Stimulated activated CD8-positive, alpha-beta memory T cell treated with anti-CD3 and anti-CD28 coated beads, Interleukin-7, amount 100 ng/mL, for 24 hours (primary cell): ENCODE measurements at places on chromosomes 4 and X.

DNA sequence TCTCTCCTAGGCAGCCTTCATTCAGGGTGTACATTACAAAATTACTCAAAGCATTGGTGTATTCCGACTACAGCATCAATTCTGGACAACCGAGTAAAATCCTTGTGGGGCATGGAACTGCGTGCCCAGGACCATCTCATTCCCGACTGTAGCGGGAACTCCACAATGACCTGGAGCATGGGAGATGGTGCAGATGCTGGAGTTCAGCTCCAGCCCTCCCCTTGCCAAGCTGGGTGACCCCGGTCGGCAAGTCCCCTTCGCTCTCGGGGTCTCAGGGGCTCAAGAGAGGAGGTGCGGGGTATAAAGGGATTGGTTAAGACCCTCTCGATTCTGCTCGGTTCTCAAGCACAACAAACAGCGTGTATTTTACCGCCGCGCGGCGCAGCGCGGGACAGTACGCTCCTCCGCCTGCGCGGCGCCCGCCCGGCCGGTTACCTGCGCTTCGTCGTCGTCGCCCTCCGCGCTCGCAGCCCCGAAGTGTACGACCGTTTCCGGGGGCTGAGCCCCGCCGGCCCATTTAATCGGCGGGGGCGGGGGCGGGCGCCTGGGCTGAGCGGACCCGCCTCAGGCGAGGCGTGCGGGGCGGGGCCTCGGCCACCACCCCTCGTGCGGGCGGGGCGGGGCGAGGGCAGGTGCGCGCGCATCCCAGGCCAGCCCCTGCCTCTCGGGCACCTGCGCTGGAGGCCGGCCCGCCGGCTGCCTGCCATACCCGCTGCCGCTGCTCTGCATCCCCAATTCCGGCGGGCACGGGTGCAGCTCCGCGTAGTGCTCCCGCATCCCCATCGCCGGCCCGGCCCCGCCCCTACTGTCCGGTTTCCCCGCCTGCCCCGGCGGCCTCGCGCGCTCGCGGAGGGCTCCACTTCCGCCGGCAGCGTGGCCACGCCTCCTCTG, at the start of gene G6PD:
TSS of gene G6PD (minus strand) at position 493 of the 891 bp plus-strand sequence. CDS start 691 bp downstream, outside the sequence.
- peak; percentile 43 for DNase-seq

DNA sequence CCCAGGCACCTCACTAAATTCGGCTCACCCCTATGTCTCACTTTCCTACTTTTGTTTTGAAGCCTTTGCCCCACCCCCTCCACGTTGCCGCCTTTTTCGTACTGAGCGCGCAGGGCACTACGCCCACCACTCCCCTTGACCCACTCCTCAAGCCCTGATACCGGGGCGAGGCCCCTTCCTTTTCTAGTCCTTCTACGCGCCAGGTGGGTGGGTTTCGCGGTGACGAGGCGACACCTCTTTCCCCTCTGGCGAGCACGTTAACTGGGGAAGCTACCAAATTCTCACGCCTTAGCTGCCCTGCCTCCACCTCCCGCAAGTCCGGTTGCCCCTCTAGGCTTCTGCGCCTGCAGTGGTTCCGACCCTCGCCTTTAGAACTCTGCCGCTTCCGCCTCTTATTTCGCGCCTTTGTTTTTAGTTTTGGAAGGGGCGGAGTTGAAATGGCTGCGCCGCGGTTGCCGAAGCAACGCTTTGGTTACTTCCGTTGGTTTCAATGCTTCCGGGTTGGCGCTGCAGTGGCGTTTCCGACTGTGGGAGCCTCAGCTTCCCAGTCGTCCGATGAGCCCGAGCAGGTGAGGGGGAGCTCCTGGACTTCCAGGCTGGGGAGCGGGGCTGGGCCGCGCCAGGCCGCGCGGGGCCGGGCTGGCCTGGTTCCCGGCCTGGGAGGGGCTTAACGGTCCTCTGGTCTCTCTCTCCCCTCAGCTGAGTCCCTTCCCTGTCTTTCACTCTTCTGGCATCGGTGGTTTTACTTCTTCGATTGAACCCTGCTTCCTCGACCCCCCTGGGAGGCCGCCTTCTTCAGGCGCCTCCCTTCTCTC, at the start of gene SLC25A14:
TSS of gene SLC25A14 (plus strand) at position 512 of the 815 bp plus-strand sequence. CDS start 360 bp downstream, outside the sequence.
- peak; percentile 35 for DNase-seq

DNA sequence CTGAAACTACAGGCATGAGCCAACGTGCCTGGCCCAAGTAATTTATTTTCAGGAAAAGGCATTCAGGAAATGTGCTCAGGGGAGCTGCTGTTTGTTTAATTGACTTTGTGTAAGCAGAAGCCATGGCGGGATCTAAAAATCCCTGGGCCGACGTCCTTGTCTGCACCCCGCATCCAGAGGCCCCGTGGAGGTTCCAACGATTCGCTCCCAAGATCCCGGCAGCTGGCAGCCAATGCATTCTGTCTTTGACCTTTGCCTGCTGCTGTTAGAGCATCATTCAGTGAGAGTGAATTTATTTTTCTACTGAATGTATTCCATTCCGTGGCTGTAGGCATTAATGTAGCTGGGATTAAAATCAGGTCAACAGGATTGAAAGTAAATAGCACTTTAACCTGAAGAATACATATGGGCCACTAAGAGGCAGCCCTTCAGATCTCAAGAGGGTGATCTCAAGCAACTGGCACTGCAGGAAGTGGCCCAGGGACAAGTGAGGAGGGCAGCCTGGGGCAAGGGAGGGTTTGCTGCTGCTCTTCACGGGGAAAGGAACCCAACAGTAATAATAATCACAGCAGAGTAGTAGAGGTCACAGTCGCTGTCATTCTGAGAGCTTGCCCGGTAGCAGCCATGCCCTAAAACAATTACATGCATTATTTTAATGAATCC, 75.2 kb downstream of the PSAPL1 start:
- no peak for DNase-seq

DNA sequence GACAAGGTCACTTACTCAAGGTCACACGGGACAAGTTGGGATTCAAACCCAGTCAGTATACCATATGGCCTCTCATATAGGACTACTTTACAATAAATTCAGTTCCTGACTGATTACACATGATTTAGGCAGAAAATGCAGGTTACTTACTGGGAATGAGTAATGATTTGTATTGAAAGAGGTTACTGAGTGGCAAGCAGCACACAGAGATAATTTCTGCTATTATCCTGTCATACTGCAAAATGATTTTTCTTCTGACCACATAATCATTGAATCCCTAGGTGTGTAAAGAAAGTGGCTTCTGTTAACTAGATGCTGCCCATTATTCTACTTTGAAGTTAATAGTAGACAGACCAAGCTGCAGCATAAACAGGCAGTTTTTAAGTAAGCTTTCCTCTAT, 8.2 kb downstream of the FREM3 start:
- no peak for DNase-seq

- DNase-seq = no peak
Measured at GRCh38 chr4:176054942-176055341, 10.7 kb upstream of the WDR17 start.

- DNase-seq = no peak
Measured at GRCh38 chr4:101284546-101284945, 62.8 kb downstream of the PPP3CA start.

DNA sequence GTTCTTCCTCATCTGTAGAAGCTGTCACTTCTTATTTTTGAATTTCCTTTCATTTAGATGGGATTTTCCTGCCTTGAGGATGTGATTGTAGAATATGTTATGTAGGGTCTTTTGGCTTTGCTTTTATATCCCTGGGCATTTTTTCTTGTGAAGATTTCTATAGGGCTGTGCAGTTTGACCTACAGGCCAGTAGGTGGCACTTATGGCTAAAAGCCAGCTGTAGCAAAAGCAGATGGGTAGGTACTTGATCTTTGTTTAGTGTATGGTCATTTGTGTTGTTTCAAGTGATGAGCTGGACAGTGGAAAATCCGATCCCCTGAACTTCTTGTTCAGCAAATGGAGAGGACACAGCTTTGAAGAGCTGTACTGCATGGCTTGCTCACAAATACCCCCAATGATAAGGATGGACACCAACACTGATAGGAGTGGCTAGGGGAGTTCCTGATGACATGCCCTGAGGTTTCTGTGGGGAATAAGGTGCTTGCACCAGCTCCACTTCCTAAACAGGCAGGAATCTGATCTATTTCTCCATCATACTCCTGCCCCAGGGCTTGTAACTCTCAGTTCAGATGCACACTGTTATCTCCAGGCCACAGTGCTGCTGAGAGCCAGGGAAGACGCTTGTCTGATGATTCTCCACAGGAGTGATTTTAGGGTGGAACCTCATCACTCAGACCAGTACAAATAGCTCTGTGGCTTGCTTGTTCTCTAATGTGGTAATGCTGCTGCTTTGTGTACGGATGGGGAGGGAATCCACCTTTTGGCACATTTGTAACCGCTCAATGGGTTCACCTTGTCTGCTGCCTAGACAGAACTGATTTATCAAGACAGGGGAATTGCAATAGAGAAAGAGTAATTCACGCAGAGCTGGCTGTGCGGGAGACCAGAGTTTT, 417.1 kb upstream of the MAGEB16 start:
- DNase-seq = no peak

- DNase-seq = no peak
Measured at GRCh38 chrX:65610481-65610880, 57.0 kb upstream of the MSN start.

GRCh38 chr4:60089546-60090273, 1110.4 kb upstream of the ADGRL3 start:
- DNase-seq = no peak

GRCh38 chrX:21691512-21692018, 33.4 kb upstream of the KLHL34 start:
- DNase-seq = no peak

GRCh38 chr4:4673070-4673469, 131.2 kb upstream of the STX18 start:
- DNase-seq = no peak

- no peak for DNase-seq
Measured at GRCh38 chr4:27775156-27775555, 914.5 kb downstream of the STIM2 start.

GRCh38 chr4:6204871-6205566, 4.7 kb upstream of the JAKMIP1 start:
- no peak for DNase-seq

DNA sequence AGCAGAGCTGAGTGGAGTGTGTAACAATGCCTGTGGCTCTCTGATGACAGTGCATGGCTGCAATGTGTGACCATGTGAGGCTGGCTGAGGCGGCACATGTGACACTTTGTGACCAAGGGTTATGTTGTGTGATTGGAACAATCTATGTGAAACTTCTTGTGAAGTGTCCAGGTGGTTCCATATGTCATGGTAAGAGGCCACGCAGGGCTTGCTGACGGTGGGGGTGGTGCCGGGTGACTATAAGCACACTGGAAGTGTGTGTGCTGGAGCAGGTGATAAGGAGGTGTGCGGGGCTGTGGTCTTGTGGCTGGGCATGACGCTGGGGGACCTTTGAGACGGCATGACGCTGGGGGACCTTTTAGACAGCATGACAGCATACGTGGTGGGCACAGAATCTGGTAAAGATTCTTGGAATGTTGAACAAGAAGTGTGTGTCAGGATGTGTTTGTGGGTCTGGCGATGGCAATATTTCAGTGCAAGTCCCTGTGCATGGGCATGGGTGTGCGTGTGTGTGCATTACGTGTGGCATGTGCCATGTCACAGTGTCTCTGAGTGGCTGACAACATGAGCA, 7.4 kb upstream of the HDAC6 start:
- DNase-seq = no peak

DNA sequence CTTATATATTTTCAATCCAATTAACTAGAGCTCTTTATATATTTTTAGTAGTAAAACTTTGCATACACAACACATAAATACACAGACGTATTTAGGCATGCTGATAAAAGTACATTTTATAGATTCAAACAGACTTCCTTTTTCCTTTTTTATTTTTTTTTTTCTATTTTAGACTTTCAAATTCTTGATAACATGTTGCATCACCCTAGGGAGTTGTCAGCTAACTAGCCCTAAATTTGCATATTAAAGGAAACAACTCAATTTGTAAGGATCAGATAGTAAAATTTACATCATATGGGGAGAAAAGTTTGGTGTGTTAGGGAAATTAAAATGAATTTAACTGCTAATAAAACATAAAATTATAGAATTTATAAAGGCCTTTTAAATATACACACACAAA, 47.4 kb upstream of the APOOL start:
- no peak for DNase-seq

- no peak for DNase-seq
Measured at GRCh38 chr4:118032691-118033090, 1.6 kb upstream of the NDST3 start.

- no peak for DNase-seq
Measured at GRCh38 chr4:67638136-67638535, 62.8 kb downstream of the UBA6 start.

GRCh38 chr4:183508697-183509335, 4.0 kb downstream of the ING2 start:
- DNase-seq = no peak

- no peak for DNase-seq
Measured at GRCh38 chrX:150032742-150033141, 94.5 kb upstream of the EOLA2 start.

- DNase-seq = no peak
Measured at GRCh38 chr4:114302472-114302871, 296.1 kb upstream of the UGT8 start.

DNA sequence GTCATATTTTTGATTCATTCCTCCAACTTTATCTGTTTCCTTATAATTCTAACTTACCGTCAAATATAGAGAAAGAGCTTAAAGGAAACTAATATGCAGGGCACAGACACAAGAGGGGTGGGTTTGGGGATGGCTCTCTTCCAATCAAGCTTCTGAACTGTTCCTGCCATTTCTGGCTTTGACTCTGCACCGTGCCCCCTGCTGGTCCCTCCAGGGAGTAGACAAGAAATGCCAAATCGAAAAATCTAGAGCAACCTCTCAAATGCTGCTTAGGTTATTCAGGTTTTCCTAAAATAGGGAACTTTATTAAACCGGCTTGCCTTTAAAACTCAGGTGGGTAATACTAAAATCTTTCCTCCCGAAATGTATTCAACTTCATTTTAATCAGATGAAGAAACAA, 39.8 kb upstream of the VCX3A start:
- no peak for DNase-seq

DNA sequence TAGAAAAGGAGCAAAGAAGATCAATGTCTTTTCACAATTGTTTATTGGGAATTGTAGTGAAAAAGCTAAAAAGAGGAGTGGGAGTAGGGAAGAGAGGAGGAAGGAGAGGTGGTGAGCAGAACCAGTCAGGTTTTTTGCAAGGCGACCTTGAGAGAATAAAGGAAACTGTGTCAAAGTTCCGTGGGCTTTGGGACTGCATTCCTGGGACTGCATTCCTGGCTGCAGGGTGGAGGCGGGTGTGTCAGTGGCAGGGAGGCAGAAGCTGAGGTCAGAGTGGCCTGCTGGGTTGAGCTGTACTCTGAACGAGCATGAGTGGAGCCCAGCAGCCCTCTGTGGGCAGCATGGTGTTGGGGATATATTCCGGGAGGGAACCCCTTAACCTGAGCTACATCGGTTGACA, 66.8 kb upstream of the UCP1 start:
- DNase-seq = no peak

DNA sequence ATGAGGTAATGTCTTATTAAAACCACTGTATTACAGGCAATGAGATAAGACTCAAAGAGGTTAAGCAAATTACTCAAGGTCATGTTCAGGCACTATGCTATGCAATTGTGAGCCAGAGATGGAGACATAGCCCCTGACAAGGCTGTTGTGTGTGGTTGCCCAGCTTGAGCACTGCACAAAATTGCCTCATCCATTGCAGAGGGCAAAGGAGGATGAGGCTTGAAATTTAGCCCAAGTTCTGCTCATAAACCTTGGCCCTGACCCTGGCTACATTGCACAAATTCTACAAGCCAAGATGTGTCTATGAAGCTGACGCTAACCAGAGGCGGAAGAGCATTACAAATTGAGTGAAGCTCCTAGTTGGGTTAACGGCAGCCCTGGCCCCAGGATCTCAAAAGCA, 65.6 kb upstream of the PGM2 start:
- DNase-seq = no peak
